ENCODE measurements at places on chromosomes 12 and 14.
A peak's percentile ranks its signal among the peaks of the same experiment; 100 is the strongest.

DNA sequence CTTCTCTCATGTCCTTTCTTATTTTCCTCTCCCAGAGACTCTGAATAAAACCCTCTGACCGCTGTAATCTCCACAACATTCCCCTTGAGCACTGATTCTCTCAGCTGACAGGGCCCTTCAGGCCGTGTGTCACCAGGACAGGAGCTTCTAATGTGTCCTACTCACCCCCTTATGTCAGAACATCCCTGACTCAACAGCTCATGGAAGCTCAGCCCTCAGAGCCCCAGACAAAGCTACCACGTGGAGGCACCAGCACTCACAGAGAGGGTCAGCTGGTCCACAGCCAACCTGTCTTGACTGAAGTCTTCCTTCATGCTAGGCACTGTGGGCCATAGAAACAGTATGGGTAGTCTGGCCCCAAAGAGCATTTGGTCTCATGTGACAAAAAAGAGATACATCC, 49.8 kb downstream of the SMUG1 start:
- no peak for DNase-seq

GRCh38 chr12:130142736-130143135, 19.5 kb upstream of the FZD10 start:
- DNase-seq: no peak

DNA sequence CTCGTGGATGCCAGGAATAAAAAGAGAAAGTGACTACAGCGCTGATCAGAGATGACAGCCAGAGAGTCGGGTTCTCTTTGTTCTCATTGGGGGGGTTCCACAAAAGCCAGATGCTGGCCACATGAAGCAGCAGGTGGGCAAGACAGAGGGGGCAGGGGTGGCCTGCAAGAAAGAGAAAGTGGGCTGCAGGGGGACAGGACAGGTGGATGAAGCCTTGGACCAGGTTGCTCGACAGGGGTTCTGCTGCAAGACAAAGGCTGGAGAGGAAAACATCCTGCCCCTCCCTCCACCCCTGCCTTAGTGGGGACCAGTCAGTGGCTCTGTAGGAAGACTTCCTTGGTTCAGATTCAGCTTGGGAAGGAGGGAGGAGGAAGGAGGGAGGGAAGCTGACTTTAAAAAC, 126.2 kb downstream of the KSR2 start:
- DNase-seq: no peak

DNA sequence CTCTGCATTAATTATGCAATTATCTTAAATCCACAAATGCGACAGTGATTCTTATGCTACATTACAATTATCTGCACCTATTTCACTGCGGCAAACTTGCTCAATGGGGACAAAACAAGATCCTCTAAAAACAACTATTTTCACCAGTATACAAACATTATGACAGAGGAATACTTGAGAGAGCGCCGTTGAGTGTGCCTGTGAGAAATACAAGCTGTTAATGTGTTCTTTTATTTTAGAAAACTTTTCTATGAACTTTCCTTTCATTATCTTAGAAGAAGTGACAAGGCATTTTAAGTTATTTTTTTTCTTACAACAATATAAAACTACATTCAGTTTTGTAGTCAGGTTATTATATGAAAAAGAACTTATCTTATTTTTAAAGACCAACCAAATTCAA, 1247.0 kb downstream of the FSCB start:
- no peak for DNase-seq

DNA sequence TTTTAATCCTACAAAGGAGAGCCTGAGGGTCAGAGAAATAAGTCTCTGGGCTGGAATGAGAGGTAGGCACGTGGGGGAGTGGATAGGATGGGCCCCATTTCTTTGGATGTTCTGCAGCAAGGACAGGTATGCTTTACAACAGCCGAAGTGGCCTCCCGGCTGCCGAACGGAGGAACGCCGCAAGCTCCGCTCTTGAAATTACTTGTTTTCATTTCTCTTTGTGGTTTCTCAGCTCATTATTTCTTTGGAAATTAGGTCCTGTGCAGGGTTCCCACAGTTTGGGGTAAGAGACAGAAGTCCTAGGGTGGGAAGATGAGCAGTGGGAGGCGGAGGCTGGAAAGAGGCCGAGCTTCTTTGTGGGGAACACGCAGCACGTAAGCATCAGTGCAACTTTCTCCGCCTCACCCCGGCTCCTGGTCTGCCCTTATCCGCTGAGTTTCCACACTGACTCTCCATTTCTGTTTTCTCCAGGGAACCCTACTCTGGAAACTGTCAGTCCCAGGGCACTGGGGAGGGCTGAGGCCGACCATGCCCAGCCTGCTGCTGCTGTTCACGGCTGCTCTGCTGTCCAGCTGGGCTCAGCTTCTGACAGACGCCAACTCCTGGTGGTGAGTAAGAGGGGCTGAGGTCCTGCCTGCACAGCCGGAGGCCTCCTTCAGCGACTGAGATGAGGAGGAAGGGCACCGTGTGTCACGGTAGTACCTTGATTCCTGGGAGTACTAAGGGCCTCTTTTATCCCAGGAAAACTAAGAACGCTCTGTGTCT, 2.0 kb downstream of the WNT5B start:
- DNase-seq: peak; percentile 77

DNA sequence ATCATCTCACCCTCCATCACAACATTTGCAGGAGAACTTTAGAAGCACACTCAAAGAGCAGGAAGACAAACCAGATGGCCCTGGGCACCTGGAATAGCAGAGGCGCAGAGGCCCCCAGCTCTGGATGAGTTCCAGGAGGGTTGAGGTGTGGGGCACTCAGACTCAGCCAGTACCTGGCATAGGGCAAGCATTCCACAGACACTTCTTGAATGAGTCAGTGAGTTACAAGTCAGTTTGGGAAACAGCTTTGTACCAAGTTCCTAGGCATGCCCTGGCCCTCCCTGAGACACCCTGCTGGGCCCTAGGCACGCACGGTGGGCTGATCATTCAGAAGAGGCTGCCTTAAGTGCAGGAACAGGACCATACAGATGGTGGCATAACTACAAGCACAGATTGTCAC, 54.3 kb downstream of the MAP3K9 start:
- peak; percentile 42 for DNase-seq

DNA sequence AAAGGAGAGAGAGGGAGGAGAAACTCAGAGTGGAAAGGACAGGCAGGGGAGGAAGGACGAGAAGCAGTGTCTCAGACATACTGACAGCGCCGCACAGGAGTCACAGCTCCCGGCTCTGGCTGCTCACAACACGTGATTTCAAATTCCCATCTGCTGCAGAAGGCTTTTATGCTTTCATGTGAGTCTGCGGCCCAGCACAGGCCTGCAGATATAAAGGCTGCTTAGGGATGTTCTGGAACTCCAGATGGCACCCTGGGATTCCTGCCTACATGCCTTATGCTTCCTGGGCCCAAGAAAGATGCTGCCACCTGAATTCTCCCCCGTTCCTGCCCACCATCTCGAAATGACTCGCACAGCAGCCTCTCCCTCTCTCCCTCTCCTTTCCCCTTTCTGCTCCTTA, 89.6 kb downstream of the NUAK1 start:
- no peak for DNase-seq

DNA sequence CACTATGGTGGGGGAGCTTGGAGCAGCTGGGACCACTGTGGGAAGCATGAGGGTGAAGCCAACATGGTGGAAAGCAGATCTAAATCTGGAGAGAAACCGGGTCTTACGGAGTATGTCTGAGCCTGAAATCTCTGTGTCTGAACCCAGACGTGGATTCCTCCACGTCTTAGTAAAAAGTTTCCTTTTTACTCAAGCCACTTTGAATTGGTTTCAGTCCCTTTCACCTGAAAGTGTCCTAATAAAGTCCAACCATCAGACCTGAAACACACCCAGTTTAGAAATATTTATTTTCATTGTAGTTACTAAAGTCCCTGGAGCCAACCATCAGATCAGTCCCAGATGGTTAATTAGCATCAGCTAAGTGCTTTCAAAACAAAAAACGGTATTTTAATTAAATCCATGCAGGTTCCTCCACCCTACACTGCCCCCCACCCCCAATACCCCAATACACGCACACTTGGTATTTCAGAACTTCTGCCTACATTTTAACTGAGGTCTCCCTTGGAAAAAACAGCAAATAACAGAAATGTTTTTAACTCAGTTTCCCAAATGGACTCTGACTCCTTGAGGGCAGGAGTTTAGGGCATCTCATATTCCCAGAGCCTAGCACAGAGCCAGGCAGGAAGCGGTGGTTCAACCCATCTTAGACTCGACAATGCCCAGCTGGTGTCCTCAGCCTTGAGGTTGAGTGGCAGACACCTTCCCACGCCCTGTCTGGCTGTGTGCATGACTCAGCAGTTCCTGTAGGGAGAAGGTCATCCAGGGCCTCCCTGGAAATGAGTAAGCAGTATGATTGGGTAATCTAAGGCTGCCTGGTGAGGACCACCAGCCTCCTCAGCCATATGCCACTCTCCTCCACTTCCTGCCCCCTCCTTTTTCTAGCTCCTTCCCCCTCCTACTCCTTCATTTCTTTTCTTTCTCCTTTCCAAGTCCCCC, 175.8 kb downstream of the TTC8 start:
- peak; percentile 89 for DNase-seq

- peak; percentile 53 for DNase-seq
Measured at GRCh38 chr14:69008421-69008884, 29.4 kb upstream of the ACTN1 start.

DNA sequence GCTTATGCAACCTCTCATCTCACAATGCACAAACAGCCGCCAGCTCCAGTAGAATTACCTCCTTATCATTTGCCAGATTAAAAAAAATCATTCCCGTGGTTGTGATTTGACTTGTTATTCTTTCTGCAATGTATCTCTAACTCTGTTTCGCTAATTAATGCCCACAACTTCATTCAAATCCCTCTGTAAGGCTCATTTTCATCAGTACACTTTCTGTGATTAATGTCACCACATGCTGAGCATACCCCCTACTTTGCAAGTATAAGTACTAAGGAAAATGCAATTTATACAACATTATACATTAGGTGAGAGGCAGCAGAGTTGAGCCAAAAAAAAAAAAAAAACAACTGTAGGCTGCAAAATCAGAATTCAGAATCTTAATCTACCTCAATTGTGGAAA, 166.0 kb downstream of the FSCB start:
- DNase-seq: no peak

GRCh38 chr12:131242741-131243496, 289.2 kb downstream of the ADGRD1 start:
- DNase-seq: no peak

DNA sequence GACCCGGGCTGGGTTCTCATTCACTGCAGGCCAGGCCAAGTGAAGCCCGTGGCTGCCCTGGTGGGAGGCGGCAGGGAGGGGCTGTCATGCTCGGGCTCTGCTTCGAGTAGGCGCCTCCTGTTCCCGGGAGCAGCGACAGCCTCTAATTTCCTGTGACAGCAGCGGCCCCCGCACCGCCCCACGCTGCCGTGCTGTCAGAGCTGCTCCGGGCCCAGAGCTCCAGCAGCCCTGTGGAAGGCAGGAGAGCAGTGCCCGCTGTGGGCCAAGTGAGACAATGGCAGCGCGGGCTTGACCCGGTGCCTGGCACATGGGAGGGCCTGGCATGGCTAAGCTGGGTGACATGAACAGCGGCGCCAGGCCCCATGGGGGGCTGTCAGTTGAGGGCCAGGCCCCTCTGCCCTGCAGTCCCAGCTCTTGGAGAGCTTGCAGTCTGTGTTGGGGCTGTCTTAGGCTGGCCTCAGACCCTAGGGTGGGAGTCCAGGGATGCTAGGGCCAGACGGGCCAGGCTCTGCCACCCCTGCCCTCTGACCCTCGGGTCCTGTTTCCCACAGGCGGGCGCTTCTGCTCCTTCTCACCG, 5.1 kb downstream of the TRMT61A start:
- no peak for DNase-seq

DNA sequence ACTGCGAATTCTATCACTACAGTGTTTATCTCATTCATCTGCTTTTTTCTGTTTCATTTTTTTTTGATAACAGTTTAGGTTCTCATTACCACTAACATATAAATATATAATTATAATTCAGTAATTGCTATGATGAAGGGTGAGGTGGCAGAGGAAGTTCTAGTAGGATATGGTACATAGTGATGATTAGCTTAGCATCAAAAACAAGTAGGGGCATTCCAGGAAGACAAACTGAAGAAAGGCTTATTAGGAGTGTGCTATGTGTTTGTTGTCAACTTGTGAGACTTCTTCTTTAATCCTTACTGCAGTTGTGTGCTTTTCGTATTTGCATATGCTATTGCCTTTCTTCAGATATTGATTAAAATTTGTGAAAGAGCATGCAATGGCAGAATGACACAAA, 20.6 kb downstream of the FUT8 start:
- no peak for DNase-seq

DNA sequence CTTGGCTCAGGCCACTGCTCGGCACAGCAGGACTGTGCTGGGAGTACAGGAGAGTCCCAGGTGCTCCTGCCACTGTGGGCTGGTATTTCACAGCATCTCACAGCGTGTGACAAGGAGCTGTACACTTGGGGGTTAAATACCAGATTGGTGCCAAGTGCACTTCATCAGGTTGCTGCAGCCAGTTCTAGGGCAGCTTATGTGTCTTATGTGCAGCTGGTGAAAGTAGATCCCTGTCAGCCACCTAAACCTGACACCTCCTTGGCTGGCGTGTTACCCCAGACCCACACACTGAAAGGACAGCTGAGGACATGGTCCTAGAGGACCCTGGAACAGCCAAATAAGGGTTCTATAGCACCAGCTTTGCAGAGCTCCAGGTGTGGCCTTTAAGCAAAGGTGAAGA, 18.9 kb downstream of the PLEKHH1 start:
- DNase-seq: no peak

- DNase-seq: no peak
Measured at GRCh38 chr12:71999795-72000194, 61.1 kb downstream of the TPH2 start.

GRCh38 chr12:96146747-96147146, 47.4 kb upstream of the ELK3 start:
- no peak for DNase-seq

- peak; percentile 89 for DNase-seq
Measured at GRCh38 chr14:75063491-75064204, at the start of gene ACYP1. Gene ACYP1, minus strand, starts transcription at chr14:75064024. Its CDS starts 471 bp downstream, at chr14:75063553.

GRCh38 chr12:122187466-122187865, 4.5 kb downstream of the LRRC43 start:
- no peak for DNase-seq

DNA sequence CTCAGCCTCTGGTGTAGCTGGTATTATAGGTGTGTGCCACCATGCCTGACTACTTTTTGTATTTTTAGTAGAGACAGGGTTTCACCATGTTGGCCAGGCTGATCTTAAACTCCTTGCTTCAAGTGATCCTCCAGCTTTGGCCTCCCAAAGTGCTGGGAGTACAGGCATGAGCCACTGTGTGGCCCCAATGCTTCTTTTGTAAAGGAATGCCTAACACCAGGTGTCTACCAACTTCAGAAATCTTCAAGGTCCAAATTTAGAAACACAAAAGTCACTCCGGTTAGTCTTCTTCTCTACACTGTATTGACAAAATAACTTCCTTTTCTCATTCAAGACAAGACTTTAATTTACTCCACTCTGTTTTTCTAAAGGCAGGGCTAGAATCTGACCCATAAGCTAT, 188.7 kb downstream of the PRKD1 start:
- DNase-seq: no peak

GRCh38 chr14:73460691-73461127, 2.4 kb upstream of the NUMB start:
- DNase-seq: peak; percentile 58

DNA sequence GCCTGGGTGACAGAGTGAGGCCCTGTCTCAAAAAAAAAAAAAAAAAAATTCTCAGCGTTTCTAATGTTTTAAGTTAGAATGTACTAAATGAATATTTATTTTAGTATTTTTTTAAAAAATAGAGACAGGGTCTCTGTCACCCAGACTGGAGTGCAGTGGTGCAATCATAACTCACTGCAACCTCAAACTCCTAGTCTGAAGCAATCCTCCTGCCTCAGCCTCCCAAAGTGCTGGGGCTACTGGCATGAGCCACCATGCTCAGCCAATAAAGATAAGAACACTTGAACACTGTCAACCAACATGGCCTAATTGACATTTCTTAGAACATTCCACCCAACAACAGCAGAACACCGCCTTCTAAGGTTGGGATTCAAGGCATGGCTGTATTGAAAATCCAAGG, 5.1 kb upstream of the DYNC1H1 start:
- DNase-seq: no peak
